Tibial artery (tissue), 4 donors: ENCODE measurements at places on chromosomes 6 and 20.
A peak's percentile ranks its signal among the peaks of the same experiment; 100 is the strongest.

DNA sequence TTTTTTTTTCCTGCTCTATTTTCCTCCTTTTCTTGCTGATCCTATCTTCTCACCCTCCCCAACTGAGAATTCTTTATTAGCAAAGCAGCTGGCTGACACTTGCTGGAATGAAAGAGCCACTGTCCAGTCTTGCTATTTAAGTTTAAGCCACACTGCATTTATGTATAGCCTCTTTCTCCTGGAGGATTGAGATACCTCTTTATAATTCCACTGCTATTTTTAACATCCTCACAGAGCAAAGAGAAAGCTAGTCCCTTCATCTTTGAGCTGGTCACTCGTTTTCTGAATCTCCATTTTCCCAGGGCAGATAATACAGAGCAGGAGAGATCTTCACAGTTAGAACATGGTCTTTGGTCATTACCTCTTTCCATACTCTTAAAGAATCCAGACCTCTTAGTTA is 36.0 kb upstream of the EEF1A1 start:
- no peaks in the 10 kb centered on the region for H3K4me1 ChIP-seq
- H3K27ac ChIP-seq: no peak overlapping the region
- no peaks in the 10 kb centered on the region for H3K36me3 ChIP-seq
- no peak for DNase-seq

GRCh38 chr6:165929607-165930006 is 238.0 kb downstream of the TBXT start:
- H3K4me3 ChIP-seq: no peak overlapping the region
- H3K4me1 ChIP-seq: no peaks in the 10 kb centered on the region
- DNase-seq: no peak
- H3K36me3 ChIP-seq: no peaks in the 10 kb centered on the region

GRCh38 chr6:14787677-14788076 is 458.2 kb upstream of the JARID2 start:
- no peaks in the 10 kb centered on the region for H3K36me3 ChIP-seq
- H3K4me3 ChIP-seq: no peak overlapping the region
- H3K27me3 ChIP-seq: no peaks in the 10 kb centered on the region
- no peak overlapping the region for H3K27ac ChIP-seq

DNA sequence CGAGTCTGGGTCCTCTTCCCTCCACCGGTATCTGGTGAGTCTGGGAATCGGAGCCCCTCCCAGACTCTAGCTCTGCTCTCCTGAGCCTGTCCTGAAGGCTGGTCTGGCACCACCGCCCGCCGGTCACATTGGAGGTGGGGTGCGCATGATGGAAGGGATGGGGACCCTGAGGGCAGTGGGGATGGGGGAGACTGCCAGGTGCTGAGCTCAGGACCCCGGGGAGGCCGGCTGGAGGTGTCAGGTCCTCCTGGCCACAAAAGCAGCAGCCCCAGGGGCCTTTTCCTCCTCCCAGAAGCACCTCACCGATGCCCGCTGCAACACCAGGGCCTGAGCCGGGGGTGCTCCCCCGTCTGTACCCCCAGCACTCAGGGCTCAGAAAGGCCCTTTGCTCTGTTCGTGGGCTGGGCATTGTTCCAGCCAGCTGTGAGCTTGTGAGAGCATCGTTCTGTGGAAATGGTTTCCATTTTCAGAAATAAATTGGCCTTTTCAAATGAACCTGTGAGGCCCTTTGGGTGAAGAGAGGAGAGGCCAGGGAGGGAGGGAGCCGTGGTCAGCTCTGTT is 2.5 kb upstream of the NPBWR2 start:
- no peak overlapping the region for H3K27ac ChIP-seq
- H3K27me3 ChIP-seq: peaks cover 35% of the 10 kb centered on the region
- H3K4me3 ChIP-seq: no peak overlapping the region
- H3K4me1 ChIP-seq: no peaks in the 10 kb centered on the region
- H3K36me3 ChIP-seq: no peaks in the 10 kb centered on the region

- no peaks in the 10 kb centered on the region for H3K27me3 ChIP-seq
- H3K36me3 ChIP-seq: no peaks in the 10 kb centered on the region
- DNase-seq: no peak
- peak overlapping the region; percentile 73 for H3K27ac ChIP-seq
- H3K4me1 ChIP-seq: no peaks in the 10 kb centered on the region
These were observed 560.8 kb upstream of the JAG1 start for GRCh38 chr20:11234608-11235007.

GRCh38 chr6:154938221-154938580 is 56.9 kb upstream of the TIAM2 start:
- no peak overlapping the region for H3K27ac ChIP-seq
- H3K4me3 ChIP-seq: no peak overlapping the region
- no peaks in the 10 kb centered on the region for H3K4me1 ChIP-seq
- no peaks in the 10 kb centered on the region for H3K27me3 ChIP-seq
- DNase-seq: no peak
- H3K36me3 ChIP-seq: no peaks in the 10 kb centered on the region

- H3K4me3 ChIP-seq: no peak overlapping the region
- no peak overlapping the region for H3K27ac ChIP-seq
- no peaks in the 10 kb centered on the region for H3K4me1 ChIP-seq
- no peaks in the 10 kb centered on the region for H3K36me3 ChIP-seq
- H3K27me3 ChIP-seq: no peaks in the 10 kb centered on the region
These were observed 6.4 kb upstream of the EXOC2 start for GRCh38 chr6:699319-699718.

DNA sequence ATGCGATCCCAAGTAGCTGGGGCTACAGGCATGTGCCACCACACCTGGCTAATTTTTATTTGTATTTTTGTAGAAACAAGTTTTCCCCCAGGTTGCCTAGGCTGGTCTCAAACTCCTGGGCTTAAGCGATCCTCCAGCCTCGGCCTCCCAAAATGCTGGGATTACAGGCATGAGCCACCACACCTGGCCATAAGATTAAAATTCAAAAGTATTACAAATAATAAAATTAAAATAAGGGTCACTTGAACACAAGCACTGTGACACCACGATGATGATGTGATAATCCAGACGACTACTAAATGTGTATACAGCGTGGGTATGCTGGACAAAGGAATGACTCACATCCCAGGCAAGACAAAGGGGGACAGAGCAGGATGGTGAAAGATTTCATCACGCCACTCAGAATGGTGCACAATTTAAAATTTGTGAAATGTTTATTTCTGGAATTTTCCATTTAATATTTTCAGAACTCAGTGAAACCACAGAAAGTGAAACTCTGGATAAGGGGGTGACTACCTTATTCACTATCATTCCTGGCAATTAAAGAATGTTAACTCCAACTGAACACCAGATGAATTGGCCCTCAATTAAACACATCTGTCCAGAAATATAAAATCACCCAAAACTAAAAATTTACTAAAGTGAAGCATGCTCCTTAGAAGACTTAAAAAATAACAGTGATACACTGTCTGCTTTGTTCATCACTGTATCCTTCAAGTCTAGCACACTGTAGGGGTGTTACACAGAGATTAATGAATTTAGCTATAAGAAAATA is 13.1 kb downstream of the B4GALT5 start:
- H3K36me3 ChIP-seq: no peaks in the 10 kb centered on the region
- no peaks in the 10 kb centered on the region for H3K4me1 ChIP-seq
- no peak overlapping the region for H3K4me3 ChIP-seq
- H3K27me3 ChIP-seq: no peaks in the 10 kb centered on the region
- no peak overlapping the region for H3K27ac ChIP-seq
- DNase-seq: no peak

GRCh38 chr20:35307666-35308653 is 15.7 kb upstream of the FAM83C start:
- H3K4me3 ChIP-seq: no peak overlapping the region
- no peaks in the 10 kb centered on the region for H3K27me3 ChIP-seq
- peaks cover 11% of the 10 kb centered on the region for H3K4me1 ChIP-seq
- DNase-seq: peak; percentile 92
- H3K27ac ChIP-seq: peak overlapping the region; percentile 68
- no peaks in the 10 kb centered on the region for H3K36me3 ChIP-seq

DNA sequence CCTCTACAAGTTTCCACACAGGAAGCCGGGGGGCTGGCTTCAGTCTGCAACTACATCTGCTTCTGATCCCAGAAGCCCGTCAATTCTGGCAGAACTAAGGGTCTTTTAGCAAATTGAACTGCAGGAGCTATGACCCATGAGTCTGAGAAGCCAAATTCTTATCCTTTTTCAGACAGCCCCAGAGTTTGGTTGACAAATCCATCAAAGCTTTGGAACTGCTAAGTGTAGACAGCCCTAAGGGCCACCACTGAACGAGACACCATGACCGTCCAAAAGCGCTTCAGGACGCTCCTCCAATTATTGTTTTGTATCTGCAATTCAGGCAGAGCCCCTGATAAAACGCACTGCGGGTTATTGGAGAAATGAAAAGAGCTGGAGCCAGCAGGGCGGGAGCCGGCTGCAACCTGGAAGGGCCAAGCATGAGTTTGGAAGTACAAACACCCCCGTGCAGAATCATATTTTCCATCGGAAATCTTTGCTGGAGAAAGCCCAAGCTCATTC is 67.1 kb downstream of the GNAS-AS1 start:
- H3K36me3 ChIP-seq: no peaks in the 10 kb centered on the region
- no peak overlapping the region for H3K4me3 ChIP-seq
- H3K27ac ChIP-seq: no peak overlapping the region
- no peaks in the 10 kb centered on the region for H3K4me1 ChIP-seq

GRCh38 chr6:41704656-41705310 is 30.6 kb downstream of the TFEB start:
- peak overlapping the region; percentile 86 for H3K27ac ChIP-seq
- no peaks in the 10 kb centered on the region for H3K27me3 ChIP-seq
- no peaks in the 10 kb centered on the region for H3K4me1 ChIP-seq
- peaks cover 5% of the 10 kb centered on the region for H3K36me3 ChIP-seq
- DNase-seq: no peak

DNA sequence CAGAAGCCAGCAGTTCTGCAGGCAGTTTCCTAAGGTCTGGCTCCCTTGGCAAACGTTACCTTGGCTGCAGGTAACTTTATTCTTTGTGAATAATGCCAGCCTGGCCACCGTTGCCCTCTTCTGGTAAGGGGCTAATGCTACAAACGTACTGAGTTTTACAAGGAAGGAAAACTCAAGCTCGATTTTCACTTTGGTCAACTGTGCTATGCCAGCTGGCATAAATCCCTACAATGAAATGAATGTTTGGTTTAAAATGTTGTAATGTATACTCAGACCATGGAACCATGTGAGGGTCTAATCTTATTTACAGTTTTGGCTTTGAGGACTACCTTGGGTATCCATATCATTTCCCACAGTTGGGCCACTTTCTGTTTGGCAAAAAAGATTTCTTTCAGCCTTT is 101.4 kb downstream of the SLX4IP start:
- no peak overlapping the region for H3K4me3 ChIP-seq
- no peaks in the 10 kb centered on the region for H3K27me3 ChIP-seq
- DNase-seq: no peak
- H3K27ac ChIP-seq: no peak overlapping the region

DNA sequence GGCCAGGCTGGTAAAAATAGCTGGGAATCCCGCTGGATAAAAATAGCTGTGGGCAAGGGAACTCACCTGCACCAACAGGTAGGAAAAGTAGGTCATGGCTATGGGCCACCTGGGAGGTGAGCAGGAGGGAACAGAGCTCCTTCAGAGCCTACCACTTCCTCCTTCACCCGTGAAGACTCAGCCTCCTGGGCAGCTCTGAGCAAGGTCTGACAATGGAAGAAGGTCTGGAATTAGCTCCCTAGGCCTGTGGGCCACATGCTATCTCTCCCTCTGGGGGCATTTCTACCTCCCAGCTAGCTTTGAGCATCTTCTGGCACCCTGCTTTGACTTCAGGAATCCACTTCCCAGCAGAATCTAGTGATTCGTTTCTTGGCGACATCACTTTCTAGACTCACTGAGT is 153.9 kb downstream of the MRPL14 start:
- H3K27ac ChIP-seq: peak overlapping the region; percentile 39
- no peaks in the 10 kb centered on the region for H3K27me3 ChIP-seq
- H3K4me3 ChIP-seq: no peak overlapping the region
- DNase-seq: no peak

DNA sequence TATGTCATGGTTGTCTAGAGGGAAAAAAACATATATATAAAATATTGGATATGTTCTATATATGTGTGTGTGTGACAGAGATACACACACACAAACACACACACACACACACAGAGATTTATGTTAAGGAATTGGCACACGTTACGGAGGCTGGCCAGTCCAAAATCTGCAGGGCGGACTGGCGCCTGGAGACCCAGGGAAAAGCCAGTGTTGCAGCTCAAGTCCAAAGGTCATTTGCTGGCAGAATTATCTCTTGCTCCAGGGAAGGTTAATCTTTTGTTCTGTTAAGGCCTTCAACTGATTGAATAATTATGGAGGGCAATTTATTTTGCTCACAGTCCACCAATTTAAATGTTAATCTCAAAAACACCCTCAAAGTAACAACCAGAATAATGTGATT is 37.5 kb upstream of the PDE7B start:
- no peak for DNase-seq
- no peak overlapping the region for H3K27ac ChIP-seq
- H3K27me3 ChIP-seq: no peaks in the 10 kb centered on the region
- H3K4me1 ChIP-seq: no peaks in the 10 kb centered on the region
- H3K4me3 ChIP-seq: no peak overlapping the region
- no peaks in the 10 kb centered on the region for H3K36me3 ChIP-seq

DNA sequence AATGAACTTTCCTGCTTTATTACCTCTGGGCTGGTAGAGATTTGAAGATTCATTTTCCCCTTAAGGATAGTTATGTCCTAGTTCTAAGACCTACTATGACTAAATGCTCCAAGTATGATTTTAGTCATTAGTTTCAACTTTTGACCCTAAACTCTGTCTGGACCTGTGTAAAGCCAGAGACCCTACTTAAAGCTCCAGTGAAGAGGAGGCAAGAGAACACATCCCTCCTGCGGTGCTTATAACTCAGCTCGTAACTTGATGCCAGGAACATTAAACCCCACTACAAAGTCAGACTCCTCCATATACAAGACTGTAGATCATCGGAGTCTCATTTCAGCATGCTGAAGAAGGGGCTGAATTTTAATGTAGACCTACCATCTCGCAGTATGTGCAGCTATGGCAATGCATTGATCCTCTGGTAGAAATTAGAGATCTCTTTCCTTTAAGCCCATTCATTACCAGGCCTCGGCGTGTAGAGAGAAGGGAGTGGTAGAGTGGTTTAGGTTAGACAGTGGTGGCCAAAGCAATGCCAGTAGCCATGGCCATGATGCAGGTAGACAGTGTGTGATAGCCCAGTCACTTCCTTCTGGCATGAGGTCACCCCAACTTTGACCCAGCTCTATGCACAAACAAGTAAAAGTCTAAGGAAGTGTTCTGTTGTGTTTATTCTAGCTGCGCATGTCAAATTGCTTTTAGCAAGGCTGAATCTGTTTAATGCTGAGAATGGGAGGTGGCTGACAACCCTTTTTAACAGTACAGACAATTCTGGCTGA is 34.8 kb upstream of the MYB start:
- no peaks in the 10 kb centered on the region for H3K4me1 ChIP-seq
- H3K36me3 ChIP-seq: no peaks in the 10 kb centered on the region
- no peaks in the 10 kb centered on the region for H3K27me3 ChIP-seq
- H3K27ac ChIP-seq: no peak overlapping the region
